ENCODE measurements at places on chromosomes 3 and 15. TPM values are rescaled to one million over a fixed set of nuclear protein-coding genes. Genes with fewer than 3 reads are reported as not detected.
A peak's percentile ranks its signal among the peaks of the same experiment; 100 is the strongest.

GRCh38 chr3:58754074-58754473 lies 87.5 kb upstream of the FAM3D start:
- no peak for DNase-seq

DNA sequence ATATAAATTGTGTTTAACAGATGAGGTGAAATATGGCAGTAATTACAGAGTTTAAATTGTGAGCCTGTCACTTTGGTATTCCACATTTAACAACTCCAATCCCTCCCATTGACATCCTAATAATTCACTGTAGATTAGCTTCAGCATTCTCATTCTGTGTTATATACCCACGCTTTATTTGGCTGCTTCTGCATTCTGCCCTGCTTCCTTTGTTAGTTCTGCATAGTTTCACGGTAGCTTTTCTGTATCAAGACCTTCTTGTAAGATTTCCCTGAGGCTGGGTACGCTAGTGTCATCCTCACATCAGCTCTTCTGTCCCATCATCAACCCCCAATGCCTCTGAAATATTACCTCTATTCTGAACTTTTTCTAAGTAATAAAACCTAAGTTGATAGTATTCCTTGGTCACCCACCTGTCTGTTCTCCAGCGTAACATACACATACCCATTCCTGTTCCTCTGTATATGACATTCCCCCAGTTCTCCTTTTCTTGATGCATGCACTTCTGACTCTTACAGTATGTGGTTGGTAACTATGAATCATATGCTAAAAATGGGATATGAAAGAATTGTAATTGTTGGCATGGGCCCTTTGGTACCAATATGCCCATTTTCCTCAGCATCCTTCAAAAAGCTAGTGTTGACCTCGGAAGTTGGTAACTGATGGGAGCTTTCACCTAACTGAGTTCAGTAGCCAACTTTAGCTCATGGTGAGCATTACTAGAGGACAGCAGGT lies 171.2 kb downstream of the KLHL25 start:
- no peak for DNase-seq

- DNase-seq = no peak
Observed at GRCh38 chr3:50322386-50323091, at the start of gene HYAL2. HYAL2 (minus strand) TSS chr3:50322745; CDS start chr3:50320489, 2,256 bp downstream.

DNA sequence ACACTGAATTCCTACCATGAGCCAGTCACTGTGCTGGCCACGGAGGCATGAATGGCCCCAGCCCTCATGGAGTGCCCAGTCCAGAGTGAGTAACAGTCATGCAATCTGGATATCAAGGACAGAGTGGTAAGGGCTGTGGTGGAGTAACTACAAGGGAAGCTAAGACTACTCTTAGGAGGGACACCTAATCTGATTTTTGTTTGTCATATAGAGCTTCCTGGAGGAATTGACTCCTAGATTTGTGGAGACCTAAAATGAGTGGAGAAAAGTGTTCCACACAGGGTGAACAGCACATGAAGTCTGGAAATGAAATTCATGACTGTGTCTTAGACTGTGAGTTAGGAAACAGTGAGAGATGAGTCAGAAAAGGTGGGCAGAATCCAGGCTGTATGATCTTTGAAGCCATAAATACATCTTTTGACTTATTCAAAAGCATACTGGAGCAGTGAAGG lies 219.9 kb downstream of the NFKBIZ start:
- DNase-seq = no peak

DNA sequence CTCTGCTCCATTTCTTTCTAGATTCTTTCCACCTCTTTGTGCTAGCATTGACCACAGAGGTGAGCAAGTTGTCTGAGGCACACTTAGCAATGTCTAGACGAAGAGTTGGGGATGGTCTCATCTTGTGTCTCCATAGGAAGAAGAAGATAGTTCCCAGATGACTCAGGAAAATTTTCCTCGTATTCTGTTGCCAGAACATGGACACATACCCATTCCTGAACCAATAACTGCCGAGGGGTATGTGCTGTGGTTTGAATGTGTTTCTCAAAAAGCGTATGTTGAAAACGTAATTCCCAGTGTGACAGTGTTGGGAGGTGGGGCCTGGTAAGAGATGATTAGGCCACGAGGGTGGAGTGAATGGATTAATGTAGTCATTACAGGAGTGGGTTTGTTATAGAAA lies 107.5 kb upstream of the GALNT15 start:
- DNase-seq = no peak

DNA sequence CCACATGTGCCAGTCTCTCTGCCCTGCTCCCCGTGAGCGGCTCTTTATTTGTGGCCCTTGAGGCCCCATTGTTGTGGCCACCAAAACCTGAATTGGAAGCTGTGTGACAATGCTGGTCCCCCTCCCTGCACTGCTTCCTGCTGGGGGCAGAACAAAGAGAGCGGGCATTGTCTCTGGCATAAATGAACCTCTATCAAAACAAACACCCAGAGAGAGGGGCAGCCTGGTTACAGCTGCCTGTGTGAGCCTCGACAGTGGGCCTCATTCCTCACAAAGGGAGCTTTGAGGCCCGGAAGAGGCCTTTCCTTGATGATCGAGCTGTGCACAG lies 152.9 kb downstream of the IGF1R start:
- DNase-seq = no peak

DNA sequence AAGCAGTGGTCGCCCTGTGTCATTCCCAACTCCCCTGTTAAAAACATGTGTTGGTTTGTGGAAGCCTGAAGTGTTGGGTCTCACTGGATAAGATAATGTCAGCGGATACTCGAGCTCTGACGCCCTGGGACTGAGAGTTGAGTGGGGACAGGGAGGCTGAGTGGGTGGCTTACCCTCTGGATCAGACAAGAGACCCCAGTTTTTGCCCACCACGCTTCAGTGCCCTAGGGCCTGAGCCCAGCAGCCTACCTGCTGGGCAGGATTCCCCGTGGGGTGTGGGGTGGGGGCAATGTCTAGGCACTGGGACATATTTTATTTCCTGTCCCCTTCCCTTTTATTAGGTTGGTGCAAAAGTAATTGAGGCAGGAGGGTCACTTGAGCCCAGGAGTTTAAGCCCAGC lies 75.0 kb downstream of the SMAD6 start:
- no peak for DNase-seq

DNA sequence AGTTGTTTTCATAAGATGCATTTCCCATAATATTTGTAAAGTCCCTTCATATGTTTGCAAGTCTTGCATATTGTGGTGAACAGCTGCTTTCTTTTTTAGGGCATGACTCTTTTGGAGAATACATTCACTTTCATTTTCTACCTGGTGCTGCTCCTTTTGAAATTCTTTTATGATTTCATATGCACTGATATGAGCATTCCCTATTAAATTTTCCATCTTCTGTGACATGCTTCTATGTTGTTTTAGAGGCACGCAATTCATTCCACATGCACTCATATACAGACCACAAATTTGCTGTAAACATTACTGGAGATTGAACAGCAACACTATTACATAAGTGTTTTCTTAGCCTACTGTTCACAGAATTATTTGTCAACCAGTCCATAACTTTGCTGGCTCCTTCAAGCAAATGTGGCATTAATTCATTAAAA lies 92.8 kb upstream of the TNFSF10 start:
- DNase-seq = no peak

- DNase-seq = no peak
Observed at GRCh38 chr3:43138488-43139231, 32.8 kb upstream of the POMGNT2 start.

- DNase-seq = no peak
Observed at GRCh38 chr3:8482960-8483665, 18.5 kb upstream of the LMCD1 start.

DNA sequence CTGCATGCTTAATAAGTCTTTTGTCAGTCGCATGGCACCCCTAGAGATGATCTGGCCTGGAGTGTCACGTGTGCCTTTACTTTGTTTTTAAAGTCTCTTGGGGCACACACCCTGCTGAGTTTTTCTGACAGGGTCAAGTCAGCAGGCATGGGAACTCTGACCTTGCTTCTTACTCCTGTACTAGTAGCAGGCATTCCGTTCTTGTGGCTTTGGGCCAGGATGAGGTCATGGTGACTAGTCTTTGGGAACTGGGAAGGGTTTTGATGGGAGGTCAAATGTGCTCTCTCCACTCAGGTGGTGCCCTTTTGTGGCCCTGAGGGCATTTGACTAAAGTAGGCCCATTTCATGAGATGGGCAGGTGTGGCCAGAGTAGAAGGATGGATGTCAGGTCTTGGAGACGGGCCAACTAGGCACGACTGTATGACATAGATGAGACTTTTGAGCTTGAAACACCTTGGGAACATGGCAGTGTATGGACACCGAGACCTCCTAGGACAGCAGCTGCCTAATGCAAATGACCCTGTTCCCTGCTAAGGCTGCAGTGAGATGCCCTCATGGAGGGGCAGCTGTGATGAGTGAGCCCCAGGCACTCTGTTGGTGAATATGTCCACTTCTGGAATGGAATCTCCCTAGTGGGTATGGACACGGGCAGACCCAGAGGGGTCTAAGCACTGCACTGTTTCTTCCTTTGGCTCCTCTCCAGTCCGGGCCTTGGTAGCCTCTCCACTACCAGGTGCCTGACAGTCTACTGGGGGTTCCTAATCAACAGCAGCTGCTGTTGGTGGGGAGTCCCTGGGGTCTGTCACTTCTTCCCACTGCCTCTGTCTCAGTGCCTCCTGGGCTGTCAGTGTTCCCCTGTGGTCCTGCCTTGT lies 16.4 kb downstream of the SRPRB start:
- DNase-seq = no peak

- DNase-seq = no peak
Observed at GRCh38 chr15:65902373-65902772, 33.1 kb downstream of the RAB11A start.

DNA sequence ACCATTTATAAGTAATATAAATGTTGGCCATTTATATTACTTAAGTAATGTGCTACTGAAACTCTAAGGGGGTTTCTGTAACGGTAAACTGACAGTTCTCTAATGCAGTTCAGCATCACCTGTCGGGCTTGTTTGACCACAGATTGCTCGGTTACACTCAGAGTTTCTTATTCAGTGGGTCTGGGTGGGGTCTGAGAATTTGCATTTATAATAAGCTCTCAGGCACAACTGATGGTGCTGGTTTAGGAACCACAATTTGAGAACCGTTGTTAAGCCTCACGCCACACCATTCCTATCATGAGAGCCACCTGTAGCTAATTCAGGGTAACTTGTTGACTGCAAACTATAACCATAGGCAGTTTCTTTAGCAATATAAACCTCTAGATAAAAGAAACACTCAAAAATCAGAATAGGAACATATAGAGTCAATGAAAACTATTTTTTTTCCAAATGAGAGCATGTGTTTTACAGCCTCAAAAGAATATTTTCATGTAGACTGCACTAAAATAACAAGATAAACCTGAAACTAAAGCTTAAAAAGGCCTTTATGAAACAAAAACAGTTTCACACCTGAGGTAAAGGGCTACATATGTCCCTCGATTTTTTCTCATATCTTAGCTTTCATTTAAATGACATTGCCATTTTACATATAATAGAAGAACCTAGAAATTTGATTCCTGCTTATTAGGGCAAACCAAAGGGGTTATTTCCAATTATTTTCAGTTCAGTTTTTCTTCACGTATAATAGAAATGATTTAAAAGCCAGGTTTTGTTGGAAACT lies 604.8 kb downstream of the UNC13C start:
- DNase-seq = no peak

GRCh38 chr3:9169956-9170850 lies 79.2 kb downstream of the SRGAP3 start:
- DNase-seq = no peak

DNA sequence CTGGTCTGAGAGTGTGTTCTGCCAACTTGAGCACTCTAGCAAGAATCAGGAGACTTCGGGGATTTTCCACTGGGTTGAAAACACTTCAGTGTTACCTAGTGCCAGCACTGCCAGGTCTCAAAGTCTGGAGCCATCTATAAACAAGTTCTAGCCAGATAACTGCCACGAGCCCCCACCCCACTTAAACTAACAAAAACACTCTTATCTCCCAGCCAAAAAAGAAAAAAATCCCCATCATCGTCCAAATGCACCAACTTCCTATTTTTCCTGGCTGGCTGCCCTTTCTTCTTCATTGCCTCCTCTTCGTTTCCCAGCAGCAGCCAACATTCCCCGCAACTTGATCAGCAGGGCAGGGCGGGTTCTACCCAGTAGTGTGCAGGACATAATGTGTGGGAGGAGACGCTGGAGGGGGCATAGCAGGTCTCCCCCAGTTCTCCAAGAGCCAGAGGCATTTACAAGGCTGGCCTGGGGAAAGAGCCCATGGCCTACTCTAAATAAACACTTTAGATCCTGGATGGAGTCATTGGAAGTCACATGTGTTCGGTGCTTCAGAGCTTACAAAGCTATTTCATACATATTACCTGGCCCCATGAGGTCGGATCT lies 29.5 kb downstream of the C2CD4B start:
- DNase-seq = no peak

GRCh38 chr15:85030301-85030929 lies 48.8 kb downstream of the PDE8A start:
- DNase-seq = peak; percentile 66

DNA sequence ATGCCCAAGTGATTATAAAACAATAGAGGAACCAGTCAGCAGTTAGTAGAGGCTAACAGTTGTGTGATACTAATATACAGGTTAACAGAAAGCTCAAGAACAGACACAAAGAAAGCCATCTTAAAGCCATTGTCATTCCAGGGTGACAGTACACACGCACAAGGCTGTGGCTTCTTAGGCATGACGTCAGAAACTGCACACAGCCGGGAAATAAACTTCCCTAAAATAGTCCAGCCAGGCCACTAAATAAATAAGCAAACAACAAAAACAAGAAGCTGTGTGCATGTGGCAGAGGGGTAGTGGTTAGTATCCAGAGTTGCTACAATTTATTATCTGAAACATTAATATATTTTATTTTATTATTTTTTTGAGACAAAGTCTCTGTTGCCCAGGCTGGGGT lies 49.8 kb downstream of the PPCDC start:
- no peak for DNase-seq

GRCh38 chr3:120227710-120228347 lies 57.2 kb downstream of the GPR156 start:
- DNase-seq = no peak

- no peak for DNase-seq
Observed at GRCh38 chr15:90213818-90214204, 12.7 kb downstream of the SEMA4B start.

- DNase-seq = no peak
Observed at GRCh38 chr3:120472121-120472844, 21.5 kb upstream of the FSTL1 start.

GRCh38 chr3:111315930-111316587 lies 225.9 kb upstream of the CD96 start:
- DNase-seq = no peak

- DNase-seq = no peak
Observed at GRCh38 chr3:180631317-180631716, 29.4 kb downstream of the TTC14 start.

Gene CFAP44
- 5.2 TPM for total RNA-seq

Gene ZMYND10
- 0.12 TPM for total RNA-seq

Gene ANKUB1
- total RNA-seq = not detected

Gene CLDN16
- 2.5 TPM for total RNA-seq

Gene GRM7
- total RNA-seq = not detected

Gene CCR9
- not detected for total RNA-seq

Gene GOLGA8T
- total RNA-seq = 0.23 TPM

Gene ELL3
- 2.1 TPM for total RNA-seq

Gene NANOGP8
- total RNA-seq = not detected

Gene SPINK8
- total RNA-seq = not detected

Gene AMIGO3
- 1.2 TPM for total RNA-seq

Gene ISY1
- total RNA-seq = 21.6 TPM

Gene TRIM71
- not detected for total RNA-seq

Gene CPEB1
- total RNA-seq = not detected

Gene ASB14
- not detected for total RNA-seq

Gene CERS3
- not detected for total RNA-seq

Gene PRR20G
- not detected for total RNA-seq

Gene BOC
- 4.2 TPM for total RNA-seq
